Kidney tubule cell (primary cell): ENCODE measurements at places on chromosomes 3 and 15.

GRCh38 chr3:87069971-87070370, 79.0 kb upstream of the VGLL3 start:
- DNase-seq, result no peak

GRCh38 chr15:88714782-88715372, 76.1 kb downstream of the ISG20 start:
- no peak for DNase-seq

DNA sequence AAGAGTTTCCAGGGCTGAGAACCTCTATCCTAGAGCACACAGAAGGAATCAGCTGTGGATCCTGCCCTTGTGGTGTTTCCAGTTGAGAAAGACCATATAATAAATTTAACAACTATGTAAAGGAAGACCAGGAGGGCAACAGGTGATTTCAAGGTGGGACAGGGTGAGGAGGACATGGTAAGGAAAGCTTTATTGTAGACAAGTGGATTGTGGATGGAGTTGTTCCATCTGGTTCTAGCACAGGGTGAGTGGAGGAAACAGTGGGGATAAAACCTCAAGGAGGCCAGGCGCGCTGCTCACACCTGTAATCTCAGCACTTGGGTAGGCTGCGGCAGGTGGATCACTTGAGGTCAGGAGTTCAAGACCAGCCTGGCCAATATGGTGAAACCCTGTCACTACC, 17.1 kb downstream of the SIAH2 start:
- no peak for DNase-seq

DNA sequence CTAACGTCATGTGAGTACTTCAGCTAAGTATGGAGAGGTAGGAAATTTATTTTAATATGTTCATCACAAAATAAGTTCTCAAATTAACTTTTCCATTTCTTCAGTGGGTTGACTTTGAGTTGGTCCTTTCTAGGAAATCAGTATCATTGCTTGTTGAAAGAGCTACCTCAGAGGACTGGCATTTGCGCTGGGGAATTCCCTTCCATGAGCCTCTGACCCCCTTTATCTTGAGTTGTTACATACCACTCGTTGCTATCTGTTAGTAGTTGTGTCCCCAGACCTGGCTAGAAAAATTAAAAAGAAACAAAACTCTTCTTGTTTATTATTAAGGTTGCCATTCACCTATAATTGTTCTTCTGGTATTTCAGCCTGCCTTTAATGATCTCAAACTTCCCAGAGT, 96.8 kb upstream of the ROBO2 start:
- peak; percentile 71 for DNase-seq

DNA sequence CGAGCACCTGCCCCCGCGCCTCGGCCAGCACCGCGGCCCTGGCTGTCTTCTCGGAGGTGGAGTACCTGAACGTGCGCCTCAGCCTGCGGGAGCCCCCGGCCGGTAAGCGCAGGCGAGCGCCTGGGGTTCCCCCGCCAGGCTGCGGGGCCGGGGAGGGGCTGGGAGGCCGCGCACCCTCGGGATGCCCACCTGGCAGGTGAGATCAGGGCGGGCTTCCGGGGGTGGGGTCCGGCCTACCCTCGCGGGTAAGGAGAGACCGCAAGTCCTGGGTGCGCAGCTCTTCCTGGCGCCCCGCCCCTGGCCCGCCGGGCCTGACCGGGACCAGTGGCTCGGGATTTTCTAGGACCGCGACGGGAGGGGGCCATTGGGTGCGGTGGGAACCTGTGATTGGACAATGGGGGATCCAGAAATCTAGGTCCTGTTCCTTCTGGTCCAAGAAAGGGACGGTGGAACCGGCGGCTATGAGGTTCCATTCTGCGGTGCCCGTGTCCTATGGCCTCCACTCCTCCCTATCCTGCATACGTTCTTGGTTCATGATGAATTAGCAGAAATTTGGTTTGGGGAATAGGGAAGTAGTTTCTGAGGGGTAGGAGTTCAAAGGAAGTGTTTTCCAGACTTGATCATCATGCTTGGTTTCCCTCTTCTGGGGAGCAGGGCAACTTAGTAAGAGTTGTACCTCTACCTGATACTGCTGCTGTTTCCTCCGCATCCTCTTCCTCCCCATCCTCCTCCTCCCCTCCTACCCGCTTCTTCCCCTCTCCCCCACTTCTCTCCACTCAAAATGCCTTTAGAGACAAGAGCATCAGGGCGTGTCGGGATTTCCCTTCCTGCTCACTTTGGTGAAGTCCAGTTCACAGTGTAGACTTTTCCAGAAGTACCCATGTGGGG, 808 bp downstream of the ARRDC4 start:
- peak; percentile 49 for DNase-seq

DNA sequence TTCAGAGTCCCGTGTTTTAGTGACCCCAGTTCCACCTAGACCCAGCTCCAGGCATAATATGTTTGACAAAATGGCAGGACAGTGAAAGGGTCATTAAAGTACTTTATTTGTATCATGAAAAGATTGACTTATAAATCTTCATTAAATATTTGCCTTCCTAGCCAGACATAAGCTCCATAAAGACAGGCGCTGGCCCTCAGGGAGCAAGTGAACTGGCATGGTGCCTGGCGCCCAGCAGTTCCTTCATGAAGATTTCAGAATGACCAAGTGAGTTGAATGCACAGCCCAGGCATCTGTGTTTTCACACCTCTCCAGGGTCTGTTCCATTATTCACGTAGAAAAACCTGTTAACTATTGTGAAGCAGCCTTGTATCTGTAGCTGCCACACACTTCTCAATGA, 166.2 kb downstream of the GAP43 start:
- DNase-seq, result no peak

DNA sequence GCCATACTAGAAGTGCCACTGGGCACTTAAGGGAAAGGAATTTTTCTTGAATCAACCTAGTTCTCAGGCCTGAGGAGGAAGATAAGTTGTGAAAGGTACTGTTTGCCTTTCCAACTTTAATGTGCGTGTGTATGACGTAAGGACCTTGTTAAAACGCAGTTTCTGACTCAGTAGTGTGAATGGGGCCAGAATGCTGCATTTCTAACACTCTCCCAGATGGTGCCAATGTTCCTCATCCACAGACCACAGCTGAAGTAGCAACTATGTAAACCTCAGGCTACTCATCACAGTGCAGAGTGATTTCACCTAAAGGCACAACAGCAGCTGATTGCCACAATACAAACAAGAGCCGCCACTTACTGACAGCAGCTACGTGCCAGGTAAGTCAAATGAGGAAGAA, 103.6 kb downstream of the OTOL1 start:
- DNase-seq, result no peak

- peak; percentile 59 for DNase-seq
Observed at GRCh38 chr3:102060814-102061213, 211.5 kb downstream of the NFKBIZ start.

- peak; percentile 38 for DNase-seq
Observed at GRCh38 chr15:76903251-76903681, 1.9 kb downstream of the SCAPER start.

- no peak for DNase-seq
Observed at GRCh38 chr3:10975695-10976234, 16.8 kb upstream of the SLC6A1 start.

DNA sequence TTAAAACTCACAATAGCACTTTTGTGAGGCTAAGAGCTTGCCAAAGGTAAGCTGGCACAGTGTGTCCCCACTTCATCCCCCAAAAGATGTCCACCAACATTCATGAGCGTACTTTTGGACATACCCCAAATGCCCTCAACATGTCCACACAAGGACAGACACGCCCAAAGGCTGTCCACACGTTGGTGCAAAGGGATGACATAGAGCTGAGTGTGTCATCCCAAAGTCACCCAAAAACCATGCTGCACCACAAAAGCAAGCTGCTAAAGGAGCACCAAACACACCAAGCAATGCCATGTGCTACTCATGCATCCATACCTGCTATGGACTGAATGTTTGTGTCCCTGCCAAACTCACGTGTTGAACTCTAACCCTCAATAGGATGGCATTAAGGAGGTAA, 57.9 kb downstream of the KLF13 start:
- no peak for DNase-seq

DNA sequence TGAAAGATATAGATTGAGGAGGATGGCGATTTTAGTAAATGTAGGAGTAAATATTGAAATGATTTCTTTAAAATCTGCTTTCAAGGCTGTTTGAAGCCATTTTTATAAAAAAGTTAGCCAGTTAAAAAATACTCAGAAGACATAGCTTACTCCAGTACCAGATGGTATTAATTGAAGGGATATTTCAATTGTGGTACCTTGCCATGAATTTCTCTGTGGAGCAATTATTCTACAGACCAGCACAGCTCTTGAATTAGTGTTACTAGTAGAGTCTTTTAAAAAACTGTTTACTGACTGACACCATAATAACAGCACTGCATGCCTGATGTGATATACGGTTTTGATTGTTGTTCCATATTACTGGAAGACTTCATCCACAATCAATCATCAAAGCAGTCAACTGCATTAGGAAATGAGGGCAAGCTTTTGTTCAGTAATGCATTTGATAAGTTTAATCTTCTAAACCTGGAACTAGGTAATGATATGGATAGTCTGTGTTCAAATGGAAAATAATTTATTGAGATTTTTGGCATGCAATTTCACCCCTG, 106.4 kb downstream of the MFSD1 start:
- no peak for DNase-seq

DNA sequence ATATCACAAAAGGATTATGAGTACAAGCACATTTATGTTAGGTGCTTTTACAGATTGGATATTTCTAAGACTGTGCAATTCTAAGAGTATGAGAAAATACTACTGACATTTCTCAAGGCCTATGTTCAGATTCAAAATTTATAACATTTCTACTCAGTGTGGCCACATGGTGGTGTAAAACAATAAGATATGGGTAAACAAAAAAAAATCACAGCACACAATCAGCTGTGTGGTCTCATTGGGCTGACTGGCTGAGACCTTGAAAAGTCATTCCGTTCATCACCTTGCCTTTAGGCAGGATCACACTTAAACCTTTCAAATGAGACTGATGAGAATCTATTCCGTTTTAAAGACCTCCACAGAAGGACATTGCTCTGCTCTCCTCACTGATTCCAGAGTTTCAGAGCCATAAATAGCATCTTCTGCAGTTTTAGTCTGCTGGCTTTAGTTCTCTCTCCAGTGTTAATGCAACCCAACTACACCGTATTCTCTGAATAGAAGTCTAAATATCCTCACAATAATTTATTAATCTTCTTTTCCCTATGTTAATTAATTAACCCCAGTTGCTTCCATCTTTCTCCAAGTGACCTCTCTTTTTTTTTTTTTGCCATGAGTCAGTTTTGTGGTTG, 158.2 kb downstream of the SPATA16 start:
- DNase-seq, result peak; percentile 2

DNA sequence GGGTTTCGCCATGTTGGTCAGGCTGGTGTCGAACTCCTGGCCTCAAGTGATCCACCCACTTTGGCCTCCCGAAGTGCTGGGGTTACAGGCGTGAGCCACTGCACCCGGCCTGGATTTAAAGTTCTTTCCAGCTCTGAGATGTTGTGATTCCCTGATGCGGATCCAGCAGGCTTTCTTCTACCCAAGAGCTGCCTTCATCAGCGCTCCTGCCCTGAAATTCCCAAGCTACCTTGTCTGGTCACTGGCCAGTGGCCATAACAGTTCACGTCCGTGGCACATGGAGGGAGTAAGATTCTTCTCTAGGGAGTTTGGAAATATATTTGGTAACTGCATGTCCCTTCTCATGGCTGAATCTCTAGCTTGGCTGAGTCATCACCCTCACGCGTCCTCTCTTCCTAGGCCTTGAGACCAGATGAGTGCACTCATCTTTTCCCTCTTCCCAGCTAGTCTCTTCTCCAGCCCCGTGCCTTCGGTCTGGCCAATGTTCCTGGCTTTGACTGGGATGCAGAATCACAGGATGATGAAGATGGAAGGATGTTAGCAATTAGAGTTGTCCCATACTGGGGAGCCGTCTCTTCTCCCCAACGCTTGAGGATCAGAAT, 29.8 kb upstream of the APOD start:
- peak; percentile 39 for DNase-seq

DNA sequence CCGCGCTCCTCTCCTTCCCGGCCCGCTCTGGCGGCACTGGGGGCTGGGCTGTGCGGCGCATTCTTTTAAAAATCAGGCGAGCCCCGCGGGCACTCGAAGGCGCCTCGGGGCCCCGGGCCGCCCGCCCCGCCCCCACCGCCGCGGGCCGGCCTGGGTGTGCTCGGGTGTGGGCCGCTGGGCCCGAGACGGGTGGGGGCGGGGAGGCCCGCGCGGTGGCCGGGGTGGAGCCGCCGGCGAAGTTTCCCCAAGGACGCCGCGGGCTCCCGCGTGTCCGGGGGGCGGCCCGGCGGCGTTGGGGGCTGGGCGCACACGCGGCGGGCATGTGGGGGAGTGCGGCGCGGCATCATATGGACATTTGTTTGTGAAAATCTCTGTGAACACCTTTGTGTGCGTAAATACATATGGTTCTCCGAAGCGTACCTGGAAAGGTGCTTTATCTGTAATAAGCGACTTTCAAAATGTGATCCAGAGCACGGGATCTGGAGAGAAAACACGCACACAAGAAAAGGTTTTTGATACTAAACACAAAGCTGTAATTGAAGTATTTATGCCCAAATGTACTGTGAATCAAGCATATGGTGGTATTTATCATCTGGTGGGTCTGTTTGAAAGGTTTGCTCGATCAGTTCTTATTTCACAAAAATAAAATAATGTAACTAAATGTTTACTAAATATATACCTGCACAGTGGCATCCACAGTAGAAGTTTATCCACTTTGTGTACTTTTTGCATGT, 612 bp upstream of the TBL1XR1 start:
- DNase-seq, result no peak
